ENCODE measurements at places on chromosomes 1 and 21.

- DNase-seq, result no peak
These were observed 25.3 kb downstream of the SERTAD4 start for GRCh38 chr1:210257698-210258529.

- no peak for DNase-seq
These were observed 24.0 kb upstream of the CPT2 start for GRCh38 chr1:53172426-53173128.

DNA sequence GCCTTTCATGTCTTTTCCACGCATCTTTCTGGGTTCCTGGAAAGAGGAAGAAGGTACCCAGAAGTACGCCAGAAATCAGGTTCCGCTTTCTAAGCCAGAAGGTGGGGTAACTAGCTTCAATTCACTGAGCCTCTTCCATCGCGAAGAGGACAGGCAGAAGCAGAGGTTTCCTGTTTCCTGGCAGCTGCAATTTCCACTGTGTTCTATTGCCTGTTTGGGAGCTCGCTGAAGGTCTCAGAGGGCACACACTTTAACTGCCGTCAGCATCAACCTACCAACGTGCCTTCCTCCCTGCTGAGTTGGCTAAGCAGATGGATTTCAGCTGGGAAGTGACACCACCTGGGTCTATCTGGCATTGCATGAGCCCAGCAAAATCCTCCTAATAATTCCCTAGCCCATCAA, 10.0 kb downstream of the NCF2 start:
- DNase-seq, result no peak

- no peak for DNase-seq
These were observed 5.9 kb downstream of the BLACAT1 start for GRCh38 chr1:205449750-205450443.

DNA sequence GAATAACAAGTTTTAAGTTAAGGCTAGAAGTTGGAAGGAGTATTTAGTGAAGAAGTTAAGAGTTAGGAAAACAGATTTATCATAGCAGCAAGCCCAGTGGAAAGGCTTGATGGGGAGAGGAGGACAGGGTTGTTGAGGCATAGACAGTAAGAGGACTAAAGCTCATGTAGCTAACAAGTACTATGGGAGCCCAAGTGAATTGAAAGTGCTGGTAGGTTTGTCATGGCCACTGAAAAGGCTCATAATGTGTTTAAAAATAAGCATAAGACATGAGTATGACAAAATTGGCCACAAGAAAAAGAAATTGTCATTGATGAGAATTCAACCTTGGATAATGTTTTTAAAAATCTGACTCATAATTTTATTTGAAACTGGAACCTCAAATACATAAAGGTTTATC, 49.2 kb upstream of the CRB1 start:
- DNase-seq, result no peak

DNA sequence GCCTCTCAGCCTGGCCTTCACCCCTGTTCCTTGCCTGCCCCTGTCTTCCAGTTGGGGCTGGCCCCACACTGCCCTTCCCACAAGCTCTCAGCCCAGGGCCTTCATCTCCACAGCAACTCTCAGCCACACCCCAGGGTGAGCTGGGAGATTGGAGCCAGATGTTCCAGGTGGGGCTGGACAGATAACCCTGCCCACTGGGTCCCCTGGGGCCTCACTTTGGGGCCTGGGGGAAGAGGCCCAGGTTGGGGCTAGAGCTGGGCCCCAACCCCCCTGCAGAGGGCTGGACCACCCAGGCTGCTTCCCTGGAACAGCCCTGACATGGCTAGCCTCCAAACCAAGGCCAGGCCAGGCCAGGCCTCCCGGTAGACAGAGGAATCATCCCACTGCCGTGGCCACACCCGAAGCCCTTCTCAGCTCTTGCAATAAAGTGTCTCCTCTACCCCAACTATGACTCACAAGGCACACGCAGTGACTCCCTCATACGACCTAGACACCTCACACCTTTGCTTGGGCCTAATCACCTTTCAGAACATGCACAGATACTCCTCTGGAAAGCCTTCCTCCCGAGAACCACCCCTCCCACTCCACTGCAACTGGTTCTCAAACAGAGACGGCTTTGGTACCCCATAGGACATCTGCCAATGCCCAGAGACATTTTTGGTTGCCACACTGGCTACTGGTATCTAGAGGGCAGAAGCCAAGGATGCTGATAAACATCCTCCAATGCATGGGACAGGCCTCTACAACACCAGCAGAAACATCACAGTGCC, 22.2 kb downstream of the SLC2A1 start:
- no peak for DNase-seq

GRCh38 chr1:10905841-10906655, 106.4 kb upstream of the TARDBP start:
- DNase-seq, result no peak

GRCh38 chr1:220884981-220885918, 6.0 kb downstream of the HLX start:
- DNase-seq, result no peak

DNA sequence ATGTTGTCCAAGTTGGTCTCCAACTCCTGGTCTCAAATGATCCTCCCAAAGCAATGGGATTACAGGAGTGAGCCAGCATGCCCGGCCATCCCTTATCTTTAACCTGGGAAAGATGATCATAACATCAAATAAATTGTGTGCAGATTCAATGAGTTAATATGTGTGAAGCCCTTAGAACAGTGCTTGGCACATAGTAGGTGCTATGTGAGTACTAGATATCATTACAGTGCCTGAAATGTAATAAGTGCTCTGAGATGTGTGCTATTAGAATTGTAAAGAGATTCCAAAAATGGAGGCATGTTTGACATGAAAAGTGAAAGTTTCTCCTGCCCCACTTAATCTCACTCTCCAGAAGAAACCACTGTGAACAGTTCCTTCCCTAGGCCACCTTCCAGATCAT, 71.8 kb downstream of the RUNX3 start:
- DNase-seq, result no peak

DNA sequence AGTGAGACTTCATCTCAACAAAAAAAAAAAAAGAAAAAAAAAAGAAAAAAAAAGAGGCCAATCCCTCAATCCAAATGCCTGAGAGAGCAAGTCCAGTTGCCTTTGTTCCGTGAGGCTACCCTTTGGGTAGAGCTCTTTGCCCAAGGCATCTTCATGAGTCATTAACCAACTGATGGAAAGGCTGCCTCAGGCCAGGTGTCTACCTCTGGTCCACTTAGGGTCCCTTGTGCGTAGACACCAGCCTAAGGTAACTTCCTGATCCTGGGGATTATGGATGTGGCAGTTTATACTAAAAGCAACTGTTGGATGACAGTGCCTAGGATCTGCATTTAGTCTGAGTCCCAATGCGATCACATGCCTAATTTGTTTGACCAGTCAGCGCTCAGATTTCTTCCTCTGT, 20.7 kb upstream of the ZNF326 start:
- no peak for DNase-seq

DNA sequence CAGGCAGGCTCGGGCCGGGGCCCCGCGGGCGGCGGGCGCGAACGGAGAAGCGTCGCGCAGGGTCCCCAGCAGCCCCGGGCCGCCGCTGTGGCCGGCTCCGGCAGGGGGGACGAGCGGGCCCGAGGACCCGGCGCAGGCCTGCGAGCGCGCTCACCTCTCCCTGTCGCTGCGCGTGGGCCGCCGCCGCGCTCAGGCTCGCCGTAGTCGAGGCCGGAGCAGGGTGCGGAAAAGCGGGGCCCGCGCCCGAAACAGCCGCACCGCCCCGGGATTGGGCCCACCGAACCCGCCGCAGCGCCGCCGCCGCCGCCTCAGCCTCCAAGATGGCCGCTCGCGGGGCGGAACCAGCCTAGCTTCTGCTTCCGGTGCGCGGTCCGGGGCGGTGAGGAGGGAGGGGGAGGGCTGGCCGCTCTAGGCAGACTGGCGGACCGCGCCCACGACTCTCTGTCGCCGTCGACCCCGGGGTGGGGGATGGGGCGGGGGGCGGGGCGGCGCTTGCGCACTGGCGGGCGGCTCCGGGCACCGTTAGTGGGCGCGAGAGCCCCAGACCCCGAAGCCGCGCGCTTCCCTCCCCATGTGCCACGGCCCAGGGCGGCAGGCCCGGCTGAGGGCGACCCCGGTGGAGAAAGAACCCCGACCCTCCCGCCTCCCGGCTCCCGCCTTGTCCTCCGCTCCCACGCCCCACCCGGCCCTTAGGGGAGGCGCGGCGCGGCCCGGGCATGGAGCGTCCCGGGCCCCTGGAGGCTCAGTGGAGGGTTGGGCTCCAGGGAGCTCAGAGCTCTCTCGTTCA, at the start of gene UBE2J2:
Gene UBE2J2, minus strand, starts transcription at position 343 of the 787 bp plus-strand sequence. CDS start 5,862 bp downstream, outside the sequence.
- peak; percentile 86 for DNase-seq

- peak; percentile 51 for DNase-seq
These were observed 11.7 kb upstream of the HSD11B1 start for GRCh38 chr1:209692745-209693504.

GRCh38 chr1:59570524-59570923, 244.2 kb upstream of the HOOK1 start:
- peak; percentile 0 for DNase-seq

GRCh38 chr1:3732434-3733093, 19.7 kb upstream of the CCDC27 start:
- DNase-seq, result no peak

DNA sequence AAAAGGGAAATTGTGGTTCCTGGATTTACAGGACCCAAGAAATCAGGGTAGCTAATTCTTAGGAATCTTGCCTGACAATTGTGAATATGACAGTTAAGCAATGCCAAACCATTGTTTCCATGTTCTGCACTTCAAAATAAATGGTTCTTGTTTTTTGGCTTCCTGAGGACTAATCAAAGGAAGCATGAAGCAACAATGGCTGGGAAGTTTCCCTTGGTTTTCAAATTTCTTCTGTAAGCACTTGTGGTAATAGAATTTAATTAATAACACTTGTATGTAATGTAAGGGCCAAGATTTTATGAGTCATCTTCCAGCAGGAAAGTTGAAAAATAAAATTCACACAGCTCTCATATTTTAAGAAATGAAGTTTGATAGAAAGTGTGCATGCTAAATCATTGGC, 31.7 kb downstream of the JAM2 start:
- no peak for DNase-seq

- DNase-seq, result no peak
These were observed 33.4 kb downstream of the OR2G3 start for GRCh38 chr1:247638781-247639180.

DNA sequence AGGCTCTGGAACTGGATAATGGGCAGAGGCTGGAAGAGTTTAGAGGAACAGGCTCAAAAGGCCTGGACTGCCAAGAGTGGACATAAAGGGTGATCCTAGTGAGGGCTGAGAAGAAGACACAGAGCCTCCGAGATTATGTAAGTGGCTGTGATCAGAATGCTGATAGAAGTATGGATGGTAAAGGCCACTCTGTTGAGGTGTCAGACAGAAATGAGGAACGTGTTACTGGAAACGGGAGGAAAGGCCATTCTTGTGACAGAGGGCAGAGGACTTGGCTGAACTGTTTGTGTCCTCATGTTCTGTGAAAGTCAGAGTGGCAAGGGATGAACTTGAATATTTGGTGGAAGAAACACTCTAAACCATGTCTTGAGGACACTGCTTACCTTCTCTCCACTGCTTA, 6.7 kb upstream of the ABCG1 start:
- DNase-seq, result no peak

- no peak for DNase-seq
These were observed 90.6 kb upstream of the CACNA1E start for GRCh38 chr1:181392613-181393220.

DNA sequence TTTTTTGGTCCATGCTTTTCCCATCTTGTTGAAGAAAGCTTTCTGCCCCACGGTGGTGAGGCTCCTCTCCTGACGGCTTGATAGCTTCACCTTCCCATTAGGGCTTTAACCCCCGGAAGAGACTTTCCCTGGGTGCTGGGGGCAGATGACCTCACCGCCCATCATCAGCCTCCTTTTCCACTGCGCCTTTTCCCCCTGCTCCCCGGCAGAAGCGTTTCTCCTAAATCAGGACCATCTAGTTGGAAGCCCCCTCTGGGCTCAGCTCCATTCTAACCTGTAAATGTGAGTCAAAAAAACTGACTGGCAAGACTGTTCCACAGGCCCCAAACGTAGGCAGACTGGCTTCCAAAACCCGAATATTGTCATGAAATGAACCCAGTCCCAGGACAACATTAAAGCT, 6.7 kb downstream of the POFUT2 start:
- DNase-seq, result no peak

GRCh38 chr1:217919683-217920388, 288.7 kb downstream of the SPATA17 start:
- no peak for DNase-seq

Data from stimulated activated CD4-positive, alpha-beta T cell treated with anti-CD3 and anti-CD28 coated beads, Interleukin-1b, Interleukin-23, amount 100 ng/mL, for 1 hour (primary cell).